Esophagus mucosa (tissue), 1 donor: ENCODE measurements at places on chromosomes 3 and 15. TPM values are rescaled to one million over a fixed set of nuclear protein-coding genes. Genes with fewer than 3 reads are reported as not detected.

GRCh38 chr3:5644773-5645670 lies 457.5 kb downstream of the EDEM1 start:
- ATAC-seq, result no peak

DNA sequence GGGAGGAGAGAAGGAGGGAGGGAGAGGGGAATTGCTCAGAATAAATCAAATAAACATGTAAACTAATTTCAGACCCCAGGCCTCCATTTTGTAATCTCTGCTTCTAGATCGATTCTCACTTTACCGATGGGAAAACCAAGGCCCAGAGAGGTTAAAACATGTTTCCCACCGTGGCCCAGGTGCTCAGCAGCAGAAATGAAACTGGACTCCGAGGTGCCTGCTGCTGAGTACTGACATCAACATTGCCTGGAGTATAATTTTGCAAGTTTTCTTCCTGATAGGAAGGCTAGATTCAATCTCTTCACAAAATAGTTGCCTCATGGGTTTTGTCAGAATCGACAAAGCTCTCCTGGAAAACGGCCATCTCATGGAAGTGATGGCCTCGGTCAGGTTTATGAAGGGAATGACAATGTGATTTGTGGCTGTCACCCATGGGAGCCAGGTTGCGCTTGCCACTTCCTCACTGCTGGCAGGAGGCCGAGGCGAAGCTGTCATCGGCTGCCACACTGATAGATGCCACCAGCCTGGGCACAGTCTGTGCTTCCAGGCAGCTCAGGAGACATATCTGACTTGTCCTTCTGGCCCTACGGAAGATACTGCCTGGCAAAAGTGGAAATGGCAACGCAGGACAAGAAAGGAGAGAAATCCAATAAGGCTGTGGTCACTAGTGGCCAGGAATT lies 133.1 kb upstream of the LRRN1 start:
- ATAC-seq, result no peak

DNA sequence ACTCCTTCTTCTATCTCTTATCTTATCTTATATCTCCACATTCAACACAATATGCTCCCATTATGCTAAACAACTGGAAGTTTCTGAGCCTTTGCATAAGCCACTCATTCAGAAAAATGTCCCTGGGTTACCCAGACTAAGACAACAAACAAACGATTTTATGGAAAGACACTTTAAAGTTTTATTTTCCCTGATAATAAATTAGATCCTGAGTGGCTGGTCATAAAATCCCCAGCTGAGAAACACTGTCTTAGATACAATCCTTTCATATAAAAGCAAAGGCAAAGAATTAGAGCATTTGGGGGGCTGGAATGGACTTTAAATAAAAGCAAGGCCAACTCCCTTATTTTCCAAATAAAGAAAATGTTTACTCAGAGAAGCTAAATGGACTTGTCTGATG lies 322.3 kb downstream of the GBE1 start:
- ATAC-seq, result no peak

GRCh38 chr15:100696452-100696851 lies 94.1 kb downstream of the ASB7 start:
- no peak for ATAC-seq

The GREM1 gene
- 9.2 TPM for total RNA-seq

The TMEM158 gene
- 3.5 TPM for total RNA-seq

GRCh38 chr3:133662278-133662651 lies 524 bp upstream of the TOPBP1 start:
- peak; percentile 81 for ATAC-seq

- ATAC-seq, result peak; percentile 48
Measured at GRCh38 chr3:194130807-194131589, 5.0 kb upstream of the HES1 start.

The EIF4E3 gene
- 15.7 TPM for total RNA-seq

DNA sequence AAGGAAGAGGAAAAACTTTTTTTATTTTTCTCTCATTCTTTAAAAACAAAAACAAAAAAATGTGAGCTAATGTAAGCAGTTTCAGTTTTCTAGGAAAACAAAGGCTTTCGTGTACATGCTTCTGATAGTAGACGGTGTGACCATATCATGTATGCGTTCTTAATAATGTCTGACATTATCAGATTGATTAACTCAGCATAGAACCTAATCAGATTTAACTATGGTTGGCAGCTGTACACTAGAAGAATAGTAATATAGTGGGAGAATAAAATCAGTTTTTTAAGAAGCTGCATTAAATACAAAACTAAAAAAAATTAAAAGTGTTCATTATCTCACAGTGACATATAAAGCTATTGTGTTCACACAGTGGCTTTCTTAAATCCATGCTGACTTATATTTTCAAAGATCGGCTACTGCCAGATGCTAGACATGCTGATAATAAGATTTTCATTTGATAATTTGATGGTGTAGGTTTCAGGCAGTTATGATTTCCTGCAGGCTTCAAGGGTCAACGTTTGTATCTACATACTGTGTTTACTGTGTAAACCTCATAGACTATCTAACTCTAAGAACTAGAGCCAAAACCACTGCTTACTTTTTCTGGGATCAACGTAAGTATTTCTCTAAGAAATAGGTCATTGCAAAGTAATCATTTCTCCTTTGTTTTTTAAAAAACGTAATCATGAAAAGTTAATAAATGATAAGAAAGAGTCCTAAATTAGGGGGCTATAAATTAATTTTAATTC lies 74.0 kb downstream of the UBE2E2 start:
- no peak for ATAC-seq

The BRK1 gene
- 108 TPM for total RNA-seq

DNA sequence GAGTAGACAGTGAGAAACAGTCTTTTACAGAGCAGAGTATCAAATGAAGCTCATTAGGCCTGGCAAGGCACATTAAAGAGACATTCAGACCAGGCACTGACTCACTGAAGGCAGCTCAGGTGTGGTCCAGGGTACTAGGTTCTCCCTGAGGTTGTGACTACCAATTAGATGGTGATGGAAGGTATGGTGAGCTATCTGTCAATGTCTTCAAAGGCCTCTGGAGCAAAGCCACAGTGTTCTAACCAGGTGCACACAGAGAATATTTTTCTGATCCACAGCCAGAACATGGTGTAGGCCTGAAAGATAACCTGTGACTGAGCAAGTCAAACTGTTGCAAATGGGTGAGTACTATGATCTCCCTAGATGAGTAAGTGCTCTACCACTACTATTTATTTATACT lies 51.5 kb downstream of the EOMES start:
- peak; percentile 83 for ATAC-seq

GRCh38 chr15:40029979-40030893 lies 8.7 kb downstream of the SRP14 start:
- ATAC-seq, result peak; percentile 58

- peak; percentile 89 for ATAC-seq
Measured at GRCh38 chr15:63610209-63610841, 13.1 kb downstream of the FBXL22 start.

- ATAC-seq, result no peak
Measured at GRCh38 chr3:51426921-51427320, 35.8 kb downstream of the RBM15B start.

- no peak for ATAC-seq
Measured at GRCh38 chr3:71800023-71800422, 15.1 kb upstream of the PROK2 start.

- no peak for ATAC-seq
Measured at GRCh38 chr3:105948101-105948500, 79.3 kb upstream of the CBLB start.

The SLC6A20 gene
- total RNA-seq, result 0.16 TPM

DNA sequence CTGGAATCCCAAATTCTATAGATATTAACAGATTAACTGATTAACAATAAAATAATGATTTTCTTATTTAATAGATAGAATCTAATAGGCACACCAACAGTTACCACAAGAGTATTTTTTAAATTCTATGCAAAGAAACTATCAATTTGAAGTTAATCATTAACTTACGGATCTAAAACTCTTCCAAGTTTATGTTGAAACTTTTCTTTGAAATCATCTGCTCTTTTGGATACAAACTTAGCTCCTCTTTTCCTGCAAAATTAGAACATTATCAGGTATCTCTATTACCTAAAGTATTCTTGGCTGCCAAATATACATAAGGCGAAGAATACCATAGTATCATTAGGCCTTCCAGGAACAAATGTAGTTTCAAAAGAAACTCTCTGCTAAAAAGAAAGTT lies 34.8 kb downstream of the EFHB start:
- ATAC-seq, result no peak

GRCh38 chr15:62737551-62737950 lies 305.0 kb upstream of the TPM1 start:
- no peak for ATAC-seq

The ACTRT3 gene
- total RNA-seq, result 1.6 TPM

DNA sequence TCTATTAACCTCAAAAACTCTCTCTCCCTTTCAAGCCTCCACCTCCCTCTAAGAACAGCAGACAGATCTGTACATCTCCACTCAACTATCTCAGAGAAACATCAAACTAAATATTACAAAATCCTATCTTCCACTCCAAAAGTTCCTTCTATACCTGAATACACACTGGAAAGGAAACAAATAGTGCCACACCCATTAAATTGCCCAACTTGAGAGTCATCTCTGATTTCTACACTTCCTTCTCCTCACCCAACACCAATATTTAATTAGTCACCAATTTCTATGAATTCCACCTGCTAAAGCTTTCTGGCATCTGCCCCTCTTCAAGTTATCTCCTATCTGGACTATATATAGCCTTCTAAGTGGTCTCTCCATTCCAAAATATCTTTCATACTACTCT lies 65.8 kb downstream of the PEAK1 start:
- ATAC-seq, result peak; percentile 81

- ATAC-seq, result no peak
Measured at GRCh38 chr3:161548301-161548700, 51.7 kb downstream of the OTOL1 start.

The OIP5 gene
- total RNA-seq, result 6.4 TPM

The RBPMS2 gene
- 0.48 TPM for total RNA-seq

DNA sequence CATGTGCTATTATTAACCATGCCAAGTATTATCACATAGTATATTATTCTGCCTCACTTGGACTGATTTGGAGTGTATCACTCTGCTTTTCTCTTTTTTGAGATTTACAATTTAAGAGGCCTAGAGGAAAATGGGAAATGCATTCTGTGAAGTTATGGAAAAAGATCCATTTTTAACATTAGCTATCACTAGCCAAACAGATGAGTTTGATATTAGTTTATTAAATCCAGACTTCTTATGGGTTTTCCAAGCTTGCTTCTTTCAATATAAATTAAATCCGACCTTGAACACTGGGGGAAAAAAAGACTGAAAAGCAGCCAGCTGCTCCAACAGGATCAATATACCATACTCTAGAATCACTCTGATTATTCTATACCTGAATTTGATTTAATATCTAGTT lies 30.1 kb upstream of the PLOD2 start:
- ATAC-seq, result no peak

- ATAC-seq, result no peak
Measured at GRCh38 chr15:91411586-91411985, 311.5 kb downstream of the SV2B start.

GRCh38 chr3:3618623-3619022 lies 180.6 kb upstream of the LRRN1 start:
- ATAC-seq, result no peak

GRCh38 chr15:62391641-62392262 lies 226.7 kb upstream of the C2CD4B start:
- ATAC-seq, result peak; percentile 64

The FETUB gene
- not detected for total RNA-seq

DNA sequence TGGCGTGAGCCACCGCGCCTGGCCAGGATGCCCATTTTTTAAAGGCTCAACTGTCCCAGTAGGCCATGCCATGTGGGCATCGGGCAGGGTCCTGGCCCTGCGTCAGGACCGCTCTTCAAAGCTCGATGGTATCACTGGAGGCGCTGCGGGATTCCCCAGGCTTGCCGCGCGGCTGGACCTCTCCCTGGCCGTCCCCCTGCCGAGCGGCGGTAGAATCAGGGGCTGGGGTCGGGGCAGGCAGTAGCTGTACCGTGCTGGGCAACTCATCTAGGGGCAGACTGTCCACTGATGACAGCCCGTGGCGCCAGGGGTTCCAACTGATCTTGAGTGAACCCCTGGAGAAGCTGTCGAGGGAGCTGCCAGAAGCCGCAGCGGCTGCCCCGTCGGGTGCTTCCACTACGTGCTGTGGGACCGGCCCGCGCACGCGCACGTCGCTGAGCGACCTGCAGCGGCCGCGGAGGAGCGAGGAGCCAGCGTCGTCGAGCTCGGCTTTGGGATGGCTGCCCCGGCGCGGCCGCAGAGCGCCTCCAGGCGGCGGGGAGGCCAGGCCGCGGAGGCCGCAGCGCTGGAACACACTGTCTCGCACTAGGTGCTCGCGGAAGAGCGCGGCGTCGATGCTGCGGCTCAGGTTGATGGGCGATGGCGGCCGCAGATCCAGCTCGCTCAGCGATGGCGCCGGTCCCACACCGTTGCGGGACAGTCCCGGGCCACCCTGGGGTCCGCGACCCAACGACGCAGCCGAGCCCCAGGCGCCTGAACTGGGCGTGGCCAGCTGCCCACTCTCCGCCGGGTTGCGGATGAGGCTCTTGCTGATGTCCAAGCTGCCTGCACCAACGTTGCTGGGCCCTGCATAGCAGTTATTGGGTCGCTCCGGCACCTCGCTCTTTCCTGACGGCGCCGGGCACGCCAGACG lies 5.8 kb downstream of the PRRT3 start:
- peak; percentile 87 for ATAC-seq
